AG10803 (cell line): ENCODE measurements at places on chromosomes 4 and X.
A peak's percentile ranks its signal among the peaks of the same experiment; 100 is the strongest.

- peak; percentile 49 for DNase-seq
Observed at GRCh38 chr4:139901531-139902320, 236.1 kb downstream of the MGST2 start.

- DNase-seq, result peak; percentile 66
Observed at GRCh38 chr4:53780736-53781400, 189.6 kb upstream of the LNX1 start.

DNA sequence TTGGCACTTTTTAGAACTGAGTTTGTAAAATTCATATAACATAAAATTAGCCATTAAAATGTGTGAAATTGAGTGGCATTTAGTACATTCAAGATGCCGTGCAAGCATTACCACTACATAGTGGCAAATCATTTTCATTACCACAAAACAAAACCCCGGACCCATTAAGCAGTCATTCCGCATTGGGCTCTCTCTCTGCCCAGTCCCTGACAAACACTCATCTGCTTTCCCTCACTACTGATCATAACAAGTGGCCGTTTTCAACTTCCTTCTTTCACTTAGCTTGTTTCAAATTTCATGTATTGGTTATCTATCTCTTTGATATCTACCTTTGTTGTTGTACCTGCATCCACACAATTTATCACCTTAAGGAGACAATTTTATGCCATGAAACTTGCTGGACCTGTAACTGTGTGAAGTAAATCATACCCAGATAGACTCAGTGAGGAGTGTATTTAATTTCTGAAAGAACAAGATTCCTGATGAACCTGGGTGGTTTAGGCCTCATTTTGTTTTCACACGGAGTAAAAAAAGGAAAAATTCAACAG lies 202.1 kb downstream of the OR13H1 start:
- no peak for DNase-seq

GRCh38 chr4:42594888-42595287 lies 62.0 kb downstream of the ATP8A1 start:
- DNase-seq, result no peak

DNA sequence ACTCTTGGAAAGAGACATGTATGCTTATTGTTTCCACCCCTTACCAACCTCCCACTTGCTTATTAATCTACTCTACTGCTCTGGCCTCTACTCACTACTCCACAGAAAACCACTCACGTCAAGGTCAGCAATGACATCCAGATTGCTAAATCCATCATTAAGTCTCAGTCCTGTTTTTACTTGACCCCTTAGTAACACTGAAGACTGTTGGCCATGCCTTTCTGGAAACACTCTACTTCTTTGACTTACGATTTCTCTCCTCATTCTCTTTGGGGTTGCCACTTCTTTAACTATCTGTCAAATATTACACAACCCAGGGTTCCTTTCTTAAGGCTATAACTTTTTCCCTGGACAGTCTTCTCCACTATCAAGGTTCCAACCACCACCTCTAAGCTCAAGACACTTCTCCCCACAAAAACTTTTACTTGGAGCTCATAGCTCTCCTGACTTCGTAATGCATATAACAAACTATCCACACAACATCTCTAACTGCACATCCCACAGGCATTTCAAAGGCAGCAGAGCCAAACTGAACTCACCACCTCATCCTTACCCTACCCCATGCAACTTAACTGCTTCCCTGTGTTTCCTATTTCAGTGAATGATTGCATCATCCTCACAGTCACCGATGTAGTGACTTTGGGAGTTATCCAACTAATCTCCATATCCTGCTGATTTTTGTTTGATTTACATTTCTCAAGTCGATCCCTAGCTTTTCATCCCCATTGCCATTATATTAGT lies 15.8 kb upstream of the MAGEA4 start:
- peak; percentile 75 for DNase-seq

GRCh38 chr4:160143574-160143973 lies 1040.7 kb downstream of the RAPGEF2 start:
- DNase-seq, result no peak

- DNase-seq, result no peak
Observed at GRCh38 chr4:21986307-21986706, 37.7 kb upstream of the KCNIP4 start.

DNA sequence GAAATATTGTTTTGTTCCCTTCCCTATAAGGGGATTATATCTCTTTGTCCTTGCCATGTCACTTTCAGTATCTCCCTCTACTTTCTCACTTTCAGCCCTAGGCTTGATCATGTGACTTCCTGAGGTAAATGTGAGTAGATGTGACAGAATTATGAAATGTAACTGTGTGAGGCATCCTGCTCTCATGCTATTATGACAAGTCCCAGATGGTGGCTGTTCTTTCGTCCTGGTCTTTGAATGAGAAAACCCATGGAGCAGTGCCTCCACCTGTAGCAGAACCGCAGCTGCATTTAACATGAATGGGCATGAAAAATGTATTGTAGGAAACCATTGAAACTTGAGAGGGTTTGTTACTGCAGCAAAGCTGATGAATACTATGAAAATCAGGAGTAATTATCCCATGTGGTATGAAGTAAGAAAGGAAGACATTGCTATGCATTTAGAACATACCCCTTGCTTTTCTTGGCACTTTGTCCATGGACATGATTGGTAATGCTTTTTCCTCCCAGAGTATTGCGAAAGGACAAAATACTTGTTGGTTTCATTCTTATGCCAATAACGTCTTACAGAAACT lies 202.2 kb upstream of the GPRIN3 start:
- peak; percentile 96 for DNase-seq

DNA sequence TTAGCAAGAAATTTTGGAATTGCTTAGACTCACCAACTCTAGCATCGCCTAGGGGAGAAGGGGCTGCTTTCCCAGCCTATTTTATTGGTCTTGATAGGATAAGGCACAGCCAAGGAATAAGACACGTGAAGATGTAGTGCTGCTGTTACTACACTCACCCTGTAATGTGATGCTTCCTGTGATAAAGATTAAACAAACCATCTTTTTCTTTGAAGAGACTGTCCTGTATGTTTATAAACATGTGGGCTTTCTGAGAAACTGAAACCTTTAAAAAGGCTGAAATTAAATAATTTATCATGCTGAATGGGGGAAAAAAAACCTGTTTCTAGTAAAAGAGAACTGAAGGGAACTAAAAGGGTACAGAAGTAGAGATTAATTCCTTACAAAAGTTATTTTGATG lies 13.2 kb downstream of the TAPT1 start:
- DNase-seq, result no peak

DNA sequence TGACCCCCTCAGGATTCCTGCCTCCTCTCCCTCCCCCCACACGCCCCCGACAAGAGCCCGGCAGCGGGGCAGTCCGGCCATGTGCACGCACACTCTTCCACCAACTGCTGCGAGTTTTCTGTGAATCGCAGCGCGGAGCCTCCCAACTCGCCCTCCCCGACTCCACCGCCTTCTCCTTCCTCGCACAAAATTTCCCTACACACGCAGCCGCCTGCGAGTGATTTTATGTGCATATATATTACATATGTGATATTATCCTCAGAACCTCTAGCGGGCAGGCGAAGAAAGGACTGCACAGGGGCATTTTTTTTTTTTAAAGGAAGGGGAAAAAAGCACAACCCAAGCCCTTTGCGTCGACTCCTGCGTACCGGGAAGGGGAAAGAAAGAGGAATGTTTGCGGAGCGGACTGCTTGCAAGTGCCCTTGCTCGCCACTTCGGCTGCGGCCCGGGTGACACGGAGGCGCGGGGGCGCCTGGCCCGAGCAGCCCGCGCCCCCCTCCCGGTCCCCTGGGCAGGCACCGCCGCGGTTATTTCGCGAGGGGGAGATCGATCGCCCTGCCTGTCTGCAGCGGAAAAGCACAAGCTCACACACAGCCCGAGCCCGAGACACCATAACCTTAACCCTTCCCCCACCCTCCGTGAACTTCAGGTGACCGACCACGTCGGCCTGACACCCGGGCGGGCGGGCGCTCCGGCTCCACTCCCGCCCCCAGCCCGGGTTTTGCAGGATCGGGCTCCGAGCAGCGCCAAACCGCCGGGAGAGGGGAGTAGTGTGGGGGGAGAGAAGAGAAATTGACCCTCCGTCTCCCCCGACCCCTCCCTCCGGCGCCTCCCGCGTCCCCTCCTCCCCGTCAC lies 2.3 kb downstream of the ZNF827 start:
- DNase-seq, result peak; percentile 65

- DNase-seq, result no peak
Observed at GRCh38 chr4:111648056-111648455, 497.2 kb upstream of the FAM241A start.
